Daoy (cell line): ENCODE measurements at places on chromosomes 7 and 10.
A peak's percentile ranks its signal among the peaks of the same experiment; 100 is the strongest.

- peak; percentile 74 for DNase-seq
Measured at GRCh38 chr7:19403691-19404090, 258.5 kb upstream of the FERD3L start.

DNA sequence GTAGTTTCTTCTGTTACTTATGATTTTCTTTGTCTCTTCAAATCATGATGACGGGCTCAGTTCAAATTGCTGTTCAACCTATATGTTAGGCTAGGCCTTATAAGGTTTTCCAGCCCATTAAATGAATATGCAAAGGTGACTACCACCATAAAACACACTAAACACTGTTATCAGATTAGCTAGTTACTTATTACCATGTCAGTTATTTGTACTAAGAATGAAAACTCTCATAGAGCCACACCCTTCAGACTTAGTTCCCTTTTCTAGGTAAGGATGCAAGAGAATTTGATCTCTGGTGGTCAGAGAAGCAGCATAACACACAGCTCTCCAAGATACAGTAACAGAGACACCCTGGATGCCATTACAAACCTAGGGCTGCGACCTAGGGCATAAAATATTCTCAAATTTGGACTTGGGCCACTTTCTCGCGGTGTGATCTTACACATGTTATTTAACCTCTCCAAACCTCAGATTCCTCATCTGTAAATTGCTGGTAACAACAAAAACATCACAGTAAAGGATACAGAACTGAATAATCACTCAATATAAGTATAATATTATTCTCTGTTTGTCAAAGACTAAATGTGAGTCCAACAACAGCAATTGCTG, 35.6 kb downstream of the ANKMY2 start:
- DNase-seq = no peak

DNA sequence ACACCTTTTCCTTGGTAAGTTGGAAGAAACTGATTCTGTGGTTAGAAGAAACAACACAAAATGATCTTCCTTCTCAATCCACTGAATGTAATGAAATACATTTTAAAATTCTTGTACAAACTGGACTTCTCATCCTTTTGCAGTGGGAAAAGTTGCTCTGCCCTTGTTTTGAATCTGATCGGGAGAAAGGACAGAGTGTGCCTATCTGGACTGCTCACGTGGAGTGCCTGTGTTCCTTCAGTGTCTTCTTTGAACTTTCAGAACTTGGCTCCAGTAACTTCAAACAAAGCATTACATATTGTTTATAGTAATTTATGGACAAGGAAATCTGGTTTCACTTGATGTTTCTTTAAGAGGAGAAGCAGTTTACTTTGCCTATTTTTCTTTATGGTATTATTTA, 17.1 kb downstream of the SLC26A3 start:
- DNase-seq = no peak

- DNase-seq = peak; percentile 14
Measured at GRCh38 chr7:90660819-90661218, 64.7 kb downstream of the CDK14 start.

- DNase-seq = no peak
Measured at GRCh38 chr7:157355784-157356511, 19.1 kb downstream of the DNAJB6 start.

DNA sequence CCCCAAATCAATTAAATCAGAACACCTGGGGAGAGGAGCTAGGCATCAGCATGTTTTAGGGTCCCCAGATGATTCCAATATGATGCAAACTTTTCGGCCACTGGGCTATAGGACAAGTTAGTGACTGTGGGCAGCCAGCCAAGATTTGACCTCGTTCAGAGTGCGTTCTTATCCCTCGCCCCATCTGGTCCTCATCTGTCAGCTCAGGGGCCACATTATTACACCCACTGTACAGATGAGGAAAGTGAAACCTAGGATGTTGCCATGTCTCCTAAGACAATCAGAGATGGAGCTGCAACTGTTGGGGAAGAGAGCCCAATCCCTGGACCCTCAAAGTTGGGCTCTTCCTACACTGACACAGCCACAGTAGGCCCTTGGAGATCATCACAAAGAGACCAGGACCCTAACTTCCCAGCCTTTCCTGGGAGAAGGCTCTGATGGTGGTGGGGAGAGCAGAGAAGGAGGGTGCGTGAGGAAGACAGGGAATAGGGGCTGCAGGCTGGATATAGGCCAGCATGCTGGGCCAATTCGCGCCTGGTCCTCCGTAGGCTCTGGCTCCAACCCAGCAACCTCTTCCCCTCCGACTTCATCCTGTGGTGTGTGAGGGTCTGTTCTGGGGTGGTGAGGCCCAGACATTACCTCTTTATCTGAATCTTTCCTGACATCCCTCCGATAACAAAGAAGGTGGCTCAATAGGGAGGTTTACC, 109.4 kb upstream of the ZMIZ1 start:
- no peak for DNase-seq

DNA sequence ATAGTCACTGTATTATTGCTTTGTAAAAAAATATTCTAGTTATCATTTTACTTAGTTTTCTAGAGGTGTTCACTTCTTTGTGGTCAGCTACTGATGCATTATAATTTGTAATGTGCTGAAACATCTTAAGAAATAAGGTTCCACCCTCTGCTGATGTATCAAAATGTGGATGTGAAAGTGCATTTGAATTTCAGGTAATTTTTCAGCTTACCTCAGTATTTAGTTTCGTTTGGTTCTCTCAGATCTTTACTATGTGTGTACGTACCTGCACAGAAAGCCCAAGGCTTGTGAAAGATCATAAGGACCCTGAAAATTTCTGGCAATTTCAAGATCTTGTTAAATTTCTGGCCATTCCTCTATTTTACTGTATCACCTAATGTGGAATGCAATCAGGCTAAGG, 542.3 kb upstream of the TPK1 start:
- no peak for DNase-seq

- DNase-seq = no peak
Measured at GRCh38 chr7:69849268-69849667, 251.0 kb downstream of the AUTS2 start.

DNA sequence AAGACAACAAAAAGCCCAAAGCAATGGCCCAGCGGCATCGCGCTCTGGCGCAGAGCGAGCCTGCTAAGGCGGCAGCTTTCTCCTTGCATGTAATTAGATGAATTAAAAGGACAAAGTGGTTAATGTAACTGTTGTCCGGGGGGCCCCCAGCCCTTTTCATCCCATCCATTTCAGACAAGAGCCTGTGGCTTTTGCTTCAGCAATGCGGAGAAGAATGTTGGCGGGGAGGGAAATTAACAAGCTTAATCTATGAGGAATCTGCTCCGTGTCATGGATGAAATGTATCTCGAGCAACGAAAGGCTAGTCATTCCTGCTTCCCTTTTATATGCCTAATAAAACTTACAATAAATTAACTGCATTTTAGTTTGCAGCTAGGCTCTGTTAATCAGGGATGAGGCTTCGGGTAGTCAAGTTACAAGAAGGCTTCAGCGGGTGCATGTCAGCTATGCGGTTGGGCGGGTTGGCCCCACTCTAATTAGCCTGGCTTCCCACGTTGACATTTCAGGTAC, 203.3 kb downstream of the BUB3 start:
- DNase-seq = no peak

- DNase-seq = no peak
Measured at GRCh38 chr10:55449981-55450380, 649.0 kb upstream of the PCDH15 start.

- DNase-seq = no peak
Measured at GRCh38 chr10:1022413-1022812, 3.2 kb downstream of the IDI2 start.

- no peak for DNase-seq
Measured at GRCh38 chr7:157271315-157271990, 65.4 kb upstream of the DNAJB6 start.

DNA sequence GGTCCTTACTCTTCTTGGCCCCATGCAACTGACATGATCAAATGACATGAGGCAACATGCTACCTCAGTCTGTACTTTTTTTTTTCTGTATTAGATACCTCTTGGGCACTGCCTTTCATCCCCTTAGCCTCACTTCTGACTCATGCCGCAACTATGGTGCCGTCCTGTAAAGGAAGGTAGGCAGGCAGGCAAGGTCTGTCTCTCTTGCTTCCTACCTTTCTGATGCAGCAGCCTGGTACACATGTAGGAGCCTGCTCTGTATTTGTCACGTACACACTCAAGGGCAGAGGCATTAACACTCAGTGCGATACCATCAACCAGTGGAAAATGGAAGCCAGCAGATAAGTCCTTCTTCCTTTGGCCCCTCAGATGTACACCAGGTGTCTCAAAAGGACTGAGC, 146.7 kb downstream of the ATE1 start:
- no peak for DNase-seq

DNA sequence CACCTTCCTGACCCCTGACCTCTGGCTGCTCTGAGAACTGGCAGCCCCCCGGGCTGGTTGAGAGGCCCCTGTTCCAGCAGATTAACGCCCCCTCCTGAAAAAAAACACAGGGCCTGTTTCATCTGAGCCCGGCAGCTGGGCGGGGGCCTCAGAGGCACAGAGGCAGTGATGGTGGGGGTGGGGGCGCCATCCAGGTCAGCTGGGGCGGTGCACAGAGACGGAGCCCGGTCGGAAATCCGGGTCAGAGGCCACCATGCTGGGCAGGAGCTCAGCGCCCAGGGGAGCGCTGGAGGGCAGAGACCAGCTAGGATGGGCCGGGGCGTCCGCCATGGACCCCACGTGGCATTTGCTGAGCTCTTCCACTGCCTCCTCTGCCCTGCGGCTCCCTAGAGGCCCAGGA, 68.0 kb downstream of the UNCX start:
- DNase-seq = no peak

DNA sequence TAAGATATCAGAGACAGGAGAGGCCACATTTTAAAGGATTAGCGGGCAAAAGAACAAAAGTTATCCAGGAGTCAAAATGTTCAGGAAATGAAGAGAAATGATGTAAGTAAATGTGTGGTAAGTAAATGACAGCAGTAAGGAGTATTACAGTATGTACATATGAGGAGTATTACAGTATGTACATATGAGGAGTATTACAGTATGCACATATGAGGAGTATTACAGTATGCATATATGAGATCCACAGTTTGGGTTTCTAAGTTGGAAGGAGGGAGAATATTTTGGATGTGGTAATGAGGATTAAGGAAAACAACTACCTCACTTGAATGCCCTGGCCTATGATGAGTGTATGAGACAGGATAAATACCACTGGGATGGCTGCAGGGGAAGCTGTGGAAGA, 192.4 kb upstream of the DGKB start:
- DNase-seq = no peak

- DNase-seq = no peak
Measured at GRCh38 chr10:52649511-52649910, 123.1 kb downstream of the MBL2 start.

DNA sequence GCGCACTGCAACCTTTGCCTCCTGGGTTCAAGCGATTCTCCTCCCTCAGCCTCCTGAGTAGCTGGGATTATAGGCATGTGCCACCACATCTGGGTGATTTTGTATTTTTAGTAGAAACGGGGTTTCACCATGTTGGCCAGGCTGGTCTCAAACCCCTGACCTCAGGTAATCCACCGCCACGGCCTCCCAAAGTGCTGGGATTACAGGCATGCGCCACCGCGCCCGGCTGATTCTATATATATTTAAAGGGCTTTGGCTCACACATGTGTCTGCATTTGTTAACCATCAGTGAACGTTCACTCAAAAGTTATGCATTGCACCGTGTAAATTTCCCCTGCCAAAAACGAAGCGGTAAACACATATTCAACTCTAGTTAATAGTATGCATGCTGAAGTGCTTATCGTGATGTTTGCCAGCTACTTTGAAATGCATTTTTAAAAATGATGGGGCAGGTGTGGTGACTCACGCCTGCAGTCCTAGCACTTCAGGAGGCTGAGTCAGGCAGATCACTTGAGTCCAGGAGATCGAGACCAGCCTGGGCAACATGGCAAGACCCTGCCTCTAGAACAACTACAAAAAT, 17.7 kb upstream of the WIPI2 start:
- no peak for DNase-seq

- peak; percentile 84 for DNase-seq
Measured at GRCh38 chr10:13787015-13787421, 200.3 kb downstream of the PRPF18 start.

DNA sequence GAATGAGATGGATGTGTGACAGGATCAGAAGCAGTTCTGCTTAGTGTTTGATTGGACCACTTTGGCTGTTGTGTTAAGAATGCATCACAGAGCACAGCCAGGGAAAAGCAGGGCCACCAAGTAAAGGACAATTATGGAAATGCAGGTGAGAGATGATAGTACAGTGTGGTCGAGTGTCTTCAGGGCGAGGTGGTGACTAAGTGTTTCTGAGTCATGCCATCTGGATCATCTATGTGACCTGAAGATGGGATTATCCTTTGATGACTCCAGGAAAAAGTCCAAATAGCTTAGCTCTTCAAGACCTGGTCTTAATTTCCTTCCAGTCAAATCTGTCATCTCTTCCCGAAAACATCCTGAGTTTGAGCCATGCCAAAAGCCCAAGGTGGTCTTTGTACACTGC, 523.2 kb upstream of the IGFBP3 start:
- DNase-seq = peak; percentile 19

- no peak for DNase-seq
Measured at GRCh38 chr10:133421336-133422222, 2.8 kb downstream of the SPRN start.

GRCh38 chr10:133318494-133319127, 9.9 kb downstream of the ZNF511 start:
- peak; percentile 69 for DNase-seq
